ENCODE measurements at places on chromosomes 16 and 17.

DNA sequence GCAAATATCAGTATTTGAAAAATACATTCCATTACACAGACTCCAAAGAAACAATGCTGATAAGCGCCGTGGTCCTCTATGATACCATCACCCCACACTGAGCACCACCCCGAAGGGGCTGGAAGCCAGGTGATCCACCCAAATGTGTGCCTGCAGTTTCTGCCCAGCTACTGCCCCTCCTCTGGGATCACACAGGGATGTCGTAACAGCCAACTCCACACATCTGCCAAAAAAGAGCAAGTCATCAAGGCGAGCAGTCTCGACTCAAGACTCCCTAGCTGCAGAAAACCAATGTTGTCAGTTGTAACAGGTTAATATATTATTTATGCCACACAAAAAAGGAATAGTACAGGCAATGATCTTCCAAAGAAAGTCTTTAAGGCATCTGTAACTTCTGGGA, 21.0 kb downstream of the CYB5D2 start:
- H3K27ac ChIP-seq = no peak overlapping the region
- no peak overlapping the region for H3K4me3 ChIP-seq
- DNase-seq = no peak
- H3K36me3 ChIP-seq = peaks cover 52% of the 10 kb centered on the region

DNA sequence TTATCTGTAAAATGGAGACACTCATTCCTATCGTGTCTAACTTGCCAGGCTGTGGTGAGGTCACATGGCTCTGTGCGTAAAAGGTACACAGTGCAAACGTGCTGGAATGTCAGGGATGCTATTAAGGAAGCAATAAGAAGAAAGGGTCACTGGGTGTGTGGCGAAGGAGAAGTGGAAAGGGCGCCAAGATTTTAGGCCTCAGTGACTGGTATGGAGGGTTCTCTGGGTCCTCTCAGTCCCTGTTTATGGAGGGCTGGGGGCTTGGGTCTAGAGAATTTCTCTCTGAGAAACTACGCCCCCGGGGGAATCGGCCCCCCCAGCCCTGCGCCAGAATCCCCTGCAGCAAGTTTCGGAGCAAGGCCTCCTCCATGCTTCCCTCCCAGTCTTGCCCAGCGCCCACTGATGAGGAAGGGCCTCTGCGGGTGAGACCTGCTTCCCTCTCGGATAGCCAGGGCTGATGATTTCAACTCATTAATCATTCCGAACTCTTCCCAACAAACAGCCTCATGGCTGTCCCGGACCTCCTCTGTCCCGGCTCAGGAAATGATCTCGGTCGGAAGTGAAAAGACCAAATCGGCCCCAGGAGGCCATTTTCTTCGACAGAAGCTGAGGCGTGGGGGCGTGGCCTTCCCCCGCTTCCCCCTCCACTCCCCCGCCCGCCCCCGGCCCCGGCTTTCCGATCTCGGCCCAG, 1.2 kb upstream of the HEXIM1 start:
- no peaks in the 10 kb centered on the region for H3K27me3 ChIP-seq
- H3K4me1 ChIP-seq = peaks cover 19% of the 10 kb centered on the region
- no peak for DNase-seq
- H3K4me3 ChIP-seq = peak overlapping the region; percentile 98
- H3K27ac ChIP-seq = peak overlapping the region; percentile 98

GRCh38 chr16:77840093-77840492, 51.7 kb downstream of the VAT1L start:
- H3K4me1 ChIP-seq = no peaks in the 10 kb centered on the region
- no peak overlapping the region for H3K27ac ChIP-seq
- H3K4me3 ChIP-seq = no peak overlapping the region
- H3K36me3 ChIP-seq = no peaks in the 10 kb centered on the region
- H3K27me3 ChIP-seq = no peaks in the 10 kb centered on the region

DNA sequence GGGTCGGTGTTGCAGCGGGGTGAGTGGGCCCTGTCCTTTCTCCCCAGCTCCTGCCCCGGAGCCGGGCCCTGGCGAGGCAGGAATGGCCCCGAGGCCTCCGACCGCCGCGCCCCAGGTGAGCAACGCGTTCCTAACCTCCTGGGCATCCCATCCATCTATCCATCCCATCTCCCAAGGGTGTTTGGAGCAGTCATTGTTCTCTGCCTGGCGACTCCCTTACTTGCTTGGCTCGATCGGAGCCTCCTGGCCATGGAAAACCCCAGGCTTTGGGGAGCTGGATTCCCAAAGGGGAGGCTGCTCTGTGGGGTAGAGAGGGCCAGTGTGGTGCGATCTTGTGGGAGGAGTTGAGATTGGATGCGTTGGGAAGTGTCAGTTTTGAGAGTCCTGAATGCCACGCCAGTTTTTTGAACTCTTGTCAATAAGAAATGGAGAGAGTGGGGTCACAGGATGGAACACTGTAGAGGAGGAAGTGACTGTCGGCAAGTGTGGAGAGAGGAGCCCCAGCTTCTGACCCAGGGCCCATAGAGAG, 684 bp downstream of the ZFP90 start:
- no peaks in the 10 kb centered on the region for H3K27me3 ChIP-seq
- peak overlapping the region; percentile 92 for H3K4me3 ChIP-seq
- H3K36me3 ChIP-seq = peaks cover 24% of the 10 kb centered on the region
- no peak overlapping the region for H3K27ac ChIP-seq
- no peak for DNase-seq
- no peaks in the 10 kb centered on the region for H3K4me1 ChIP-seq

GRCh38 chr17:57368637-57369336, 112.5 kb downstream of the MSI2 start:
- no peaks in the 10 kb centered on the region for H3K27me3 ChIP-seq
- no peak overlapping the region for H3K4me3 ChIP-seq
- peaks cover 27% of the 10 kb centered on the region for H3K4me1 ChIP-seq
- no peaks in the 10 kb centered on the region for H3K36me3 ChIP-seq
- H3K27ac ChIP-seq = no peak overlapping the region
